RWPE2 (cell line): ENCODE measurements at places on chromosomes 1 and 21.

- no peak for DNase-seq
Measured at GRCh38 chr1:157803851-157804250, 16.1 kb downstream of the FCRL1 start.

- no peak for DNase-seq
Measured at GRCh38 chr1:9867408-9868243, 42.4 kb downstream of the CTNNBIP1 start.

DNA sequence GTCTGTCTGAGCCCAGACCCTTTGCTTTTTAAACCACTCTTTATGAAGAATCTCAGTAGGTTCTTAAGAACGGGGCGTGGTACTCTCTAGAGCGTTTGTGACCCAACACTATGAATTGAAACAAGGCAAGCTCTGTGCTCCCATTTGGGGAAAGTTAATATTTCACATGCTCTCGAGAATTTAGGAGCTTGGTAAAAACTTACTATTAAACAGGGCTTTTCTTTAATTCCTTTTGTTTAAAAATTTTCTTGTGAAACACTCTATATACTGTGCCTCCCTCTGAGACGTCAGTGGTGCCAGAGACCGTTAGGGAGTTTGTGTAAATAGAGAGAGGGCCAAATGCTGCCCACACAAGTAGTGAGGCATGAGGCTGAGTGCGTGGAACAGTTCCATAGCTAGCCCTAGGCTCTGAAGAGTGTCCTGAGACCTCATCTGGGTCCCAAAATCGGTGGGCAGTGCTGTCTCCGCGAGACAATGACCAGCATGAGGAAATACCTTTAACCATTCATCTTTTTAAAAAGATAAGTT lies 144.7 kb downstream of the ROR1 start:
- DNase-seq: no peak

GRCh38 chr1:117612517-117613248 lies 6.8 kb downstream of the TENT5C start:
- DNase-seq: no peak

DNA sequence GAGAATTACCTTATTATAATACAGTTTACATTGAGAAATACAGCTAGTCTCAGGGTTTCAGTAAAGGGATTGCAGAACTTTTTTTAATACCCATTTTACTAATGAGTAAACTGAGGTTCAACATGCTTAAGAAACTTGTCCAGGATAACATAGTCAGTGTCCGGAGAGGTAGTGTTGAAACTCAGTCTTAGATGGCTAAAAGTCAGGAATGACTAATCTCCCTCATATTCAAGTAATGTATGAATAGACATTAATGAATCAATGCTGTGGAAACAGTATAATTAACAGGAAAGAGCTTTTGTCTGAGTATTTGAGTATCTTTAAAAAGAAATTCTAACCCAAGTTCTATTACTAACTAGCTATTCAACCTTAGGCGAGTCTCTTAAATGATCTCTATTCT lies 397.6 kb downstream of the PLA2G4A start:
- no peak for DNase-seq

GRCh38 chr1:86567341-86567740 lies 20.5 kb downstream of the CLCA4 start:
- DNase-seq: no peak

GRCh38 chr1:116760996-116761665 lies 6.9 kb downstream of the CD2 start:
- no peak for DNase-seq
